Right kidney (tissue), 9 donors: ENCODE measurements at places on chromosomes 4 and X.

- no peak for DNase-seq
Observed at GRCh38 chrX:109049903-109050302, 313.5 kb upstream of the IRS4 start.

DNA sequence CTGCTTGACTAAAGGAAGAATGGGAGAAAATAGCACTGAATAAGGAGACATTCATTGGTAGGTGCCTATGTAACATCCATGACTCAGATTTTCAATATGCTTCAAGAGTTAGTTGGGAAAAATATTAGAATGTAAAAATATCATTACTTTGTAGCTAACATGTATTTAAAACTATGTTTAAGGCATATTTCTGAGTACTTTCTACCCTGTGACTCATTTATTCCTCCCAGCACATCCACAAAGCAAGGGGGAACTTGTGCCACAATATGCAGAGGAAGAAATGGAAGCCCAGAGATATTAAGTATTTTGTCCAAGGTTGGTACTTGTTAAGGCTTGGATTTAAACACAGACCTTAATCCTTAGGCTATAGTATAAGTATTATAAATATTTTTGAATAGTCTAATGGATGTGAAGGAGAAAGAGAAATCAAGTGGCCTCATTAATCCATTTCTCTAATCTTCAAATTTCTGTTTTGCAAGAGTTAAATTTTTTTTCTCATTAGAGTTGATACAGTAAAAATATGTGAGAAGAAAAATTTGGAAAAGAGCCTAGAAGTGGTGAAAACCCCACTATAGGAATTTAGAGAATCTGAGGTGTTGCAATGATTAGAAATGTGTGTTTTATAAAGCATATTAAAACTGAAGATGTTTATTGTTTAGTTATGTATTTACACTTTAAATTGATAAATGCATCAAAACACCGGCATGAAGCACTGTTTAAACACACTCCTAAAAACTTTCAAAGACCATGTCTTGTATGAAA, 149.3 kb upstream of the GYPA start:
- no peak for DNase-seq

- DNase-seq: no peak
Observed at GRCh38 chr4:155207534-155208257, 740 bp upstream of the NPY2R start.

GRCh38 chrX:48945517-48946348, 11.7 kb downstream of the OTUD5 start:
- no peak for DNase-seq

DNA sequence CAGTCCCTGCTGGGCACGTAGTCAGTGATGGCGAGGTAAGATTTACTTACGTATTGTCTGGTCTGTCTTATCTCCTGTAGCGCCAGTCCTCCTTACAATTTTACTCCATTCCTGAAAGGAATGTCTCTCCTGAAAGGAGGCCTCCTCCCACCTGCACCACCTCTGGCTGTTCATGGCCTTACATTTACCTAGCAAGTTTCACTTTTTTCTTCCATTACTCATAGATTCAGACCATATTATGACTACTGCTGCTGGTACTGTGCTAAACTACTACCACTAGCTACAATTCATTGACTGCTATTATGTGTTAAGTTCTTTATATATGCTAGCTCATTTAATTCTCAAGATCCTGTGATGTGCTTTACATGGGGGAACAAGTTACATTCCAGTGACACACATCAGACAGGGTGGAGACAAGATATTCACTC, 189.9 kb downstream of the BMPR1B start:
- no peak for DNase-seq

DNA sequence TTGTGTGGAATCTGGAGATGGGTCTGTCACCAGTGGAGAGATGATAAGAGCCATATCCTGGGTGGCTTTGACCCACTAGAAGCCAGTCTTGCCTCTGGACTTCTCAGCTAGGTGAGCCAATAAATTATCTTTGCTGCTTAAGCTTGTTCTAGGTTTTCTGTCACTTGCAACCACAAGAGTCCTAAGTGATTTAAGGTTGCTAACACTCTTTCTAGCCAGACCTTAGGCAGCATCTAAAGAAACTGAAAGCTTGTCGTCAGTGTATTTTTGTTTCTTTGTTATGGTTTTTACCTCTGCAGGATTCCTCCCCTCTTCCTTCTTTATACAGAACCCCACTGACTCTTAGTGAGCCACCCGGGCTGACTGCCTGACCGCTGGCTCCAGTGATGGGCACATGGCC, 37.1 kb upstream of the STIM2 start:
- no peak for DNase-seq
